Activated CD8-positive, alpha-beta T cell treated with anti-CD3 and anti-CD28 coated beads, Interleukin-2, amount 10 ng/mL, durations not matched to agents 7 days and 5 days (primary cell): ENCODE measurements at places on chromosomes 6 and 20. TPM values are rescaled to one million over a fixed set of nuclear protein-coding genes. Genes with fewer than 3 reads are reported as not detected.

RAD21L1 gene
- 0.18 TPM for total RNA-seq

TRERF1 gene
- 11.3 TPM for total RNA-seq

SLC22A3 gene
- total RNA-seq = not detected

CDSN gene
- total RNA-seq = not detected

PAX1 gene
- total RNA-seq = not detected

SPTLC3 gene
- 0.05 TPM for total RNA-seq

BFSP1 gene
- total RNA-seq = 0.55 TPM

- DNase-seq = no peak
- H3K27me3 ChIP-seq = no peaks in the 10 kb centered on the region
- no peaks in the 10 kb centered on the region for H3K4me1 ChIP-seq
These were observed 42.5 kb downstream of the SYNE1 start for GRCh38 chr6:152594701-152595100.

- no peaks in the 10 kb centered on the region for H3K4me1 ChIP-seq
- H3K4me3 ChIP-seq = no peak overlapping the region
- no peak for DNase-seq
- H3K36me3 ChIP-seq = no peaks in the 10 kb centered on the region
- peaks cover 3% of the 10 kb centered on the region for H3K27me3 ChIP-seq
- no peak overlapping the region for H3K27ac ChIP-seq
These were observed 305.5 kb downstream of the QKI start for GRCh38 chr6:163720005-163720404.

GRCh38 chr6:150266963-150267685 is 101.7 kb upstream of the IYD start:
- H3K4me1 ChIP-seq = peaks cover 12% of the 10 kb centered on the region
- H3K4me3 ChIP-seq = no peak overlapping the region
- no peak overlapping the region for H3K27ac ChIP-seq
- H3K36me3 ChIP-seq = peaks cover 3% of the 10 kb centered on the region
- H3K27me3 ChIP-seq = no peaks in the 10 kb centered on the region

GRCh38 chr20:1777476-1777820 is 117.8 kb upstream of the SIRPA start:
- no peak for DNase-seq
- peak overlapping the region; percentile 77 for H3K4me3 ChIP-seq
- peaks cover 13% of the 10 kb centered on the region for H3K27me3 ChIP-seq
- H3K27ac ChIP-seq = no peak overlapping the region
- peaks cover 12% of the 10 kb centered on the region for H3K4me1 ChIP-seq
- H3K36me3 ChIP-seq = no peaks in the 10 kb centered on the region

DNA sequence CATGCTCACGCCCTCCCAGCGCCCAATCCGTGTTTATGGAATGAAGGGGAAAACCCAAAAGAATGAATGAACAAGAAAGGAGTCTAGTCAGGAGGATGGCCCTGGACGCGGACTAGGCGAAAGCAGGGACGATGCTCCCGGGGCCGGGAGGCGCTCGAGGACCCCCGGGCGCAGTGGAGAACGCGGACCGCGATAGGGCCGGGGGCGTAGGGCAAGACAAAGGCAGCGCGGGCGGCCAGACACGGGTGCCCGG is 758 bp downstream of the GCLC start:
- H3K4me1 ChIP-seq = peaks cover 46% of the 10 kb centered on the region
- H3K27me3 ChIP-seq = peaks cover 17% of the 10 kb centered on the region
- H3K4me3 ChIP-seq = peak overlapping the region; percentile 86

- no peaks in the 10 kb centered on the region for H3K36me3 ChIP-seq
- no peak for DNase-seq
- no peaks in the 10 kb centered on the region for H3K4me1 ChIP-seq
These were observed 512.7 kb upstream of the JAG1 start for GRCh38 chr20:11186301-11187008.

DNA sequence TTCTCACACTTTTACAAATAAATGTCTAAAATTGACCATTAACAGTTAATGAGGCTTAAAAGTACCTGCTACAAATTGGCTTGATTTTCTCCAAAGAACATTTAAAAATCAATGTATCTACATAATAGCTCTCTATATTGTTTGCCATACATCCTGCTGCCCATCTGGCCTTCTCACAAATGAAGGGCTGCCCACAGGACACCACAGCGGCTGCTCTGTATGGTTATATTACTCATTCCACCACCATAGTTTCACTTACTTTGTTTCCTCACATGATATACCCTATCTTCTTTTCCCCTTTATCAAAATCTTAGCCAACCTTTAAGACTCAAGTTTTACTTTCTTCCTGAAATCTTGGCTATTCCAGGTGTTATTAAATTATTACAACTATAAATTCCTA is 407.7 kb upstream of the HTR1E start:
- H3K4me1 ChIP-seq = no peaks in the 10 kb centered on the region
- H3K27ac ChIP-seq = no peak overlapping the region
- no peak for DNase-seq
- no peaks in the 10 kb centered on the region for H3K27me3 ChIP-seq

DNA sequence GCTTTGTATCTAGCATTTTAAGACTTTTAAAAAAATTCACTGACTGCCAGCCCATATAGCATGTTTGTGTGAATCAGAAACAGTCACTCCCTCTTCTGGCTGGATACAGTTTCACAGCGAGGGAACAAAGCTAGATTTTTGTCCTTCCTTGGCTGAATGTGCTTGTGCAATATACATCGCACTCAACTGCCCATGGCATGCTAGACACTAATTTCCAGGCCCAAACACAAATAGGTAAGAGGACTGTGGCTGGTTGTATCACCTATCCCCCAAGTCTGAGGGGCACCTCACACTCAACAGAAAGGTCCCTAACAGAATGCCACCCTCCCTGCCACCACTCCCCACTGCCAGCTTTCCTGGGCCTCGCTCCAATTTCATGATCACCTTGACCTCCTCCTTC is 16.2 kb upstream of the BLCAP start:
- H3K27me3 ChIP-seq = peaks cover 6% of the 10 kb centered on the region
- no peak overlapping the region for H3K4me3 ChIP-seq
- no peaks in the 10 kb centered on the region for H3K36me3 ChIP-seq
- H3K4me1 ChIP-seq = no peaks in the 10 kb centered on the region
- DNase-seq = no peak

DNA sequence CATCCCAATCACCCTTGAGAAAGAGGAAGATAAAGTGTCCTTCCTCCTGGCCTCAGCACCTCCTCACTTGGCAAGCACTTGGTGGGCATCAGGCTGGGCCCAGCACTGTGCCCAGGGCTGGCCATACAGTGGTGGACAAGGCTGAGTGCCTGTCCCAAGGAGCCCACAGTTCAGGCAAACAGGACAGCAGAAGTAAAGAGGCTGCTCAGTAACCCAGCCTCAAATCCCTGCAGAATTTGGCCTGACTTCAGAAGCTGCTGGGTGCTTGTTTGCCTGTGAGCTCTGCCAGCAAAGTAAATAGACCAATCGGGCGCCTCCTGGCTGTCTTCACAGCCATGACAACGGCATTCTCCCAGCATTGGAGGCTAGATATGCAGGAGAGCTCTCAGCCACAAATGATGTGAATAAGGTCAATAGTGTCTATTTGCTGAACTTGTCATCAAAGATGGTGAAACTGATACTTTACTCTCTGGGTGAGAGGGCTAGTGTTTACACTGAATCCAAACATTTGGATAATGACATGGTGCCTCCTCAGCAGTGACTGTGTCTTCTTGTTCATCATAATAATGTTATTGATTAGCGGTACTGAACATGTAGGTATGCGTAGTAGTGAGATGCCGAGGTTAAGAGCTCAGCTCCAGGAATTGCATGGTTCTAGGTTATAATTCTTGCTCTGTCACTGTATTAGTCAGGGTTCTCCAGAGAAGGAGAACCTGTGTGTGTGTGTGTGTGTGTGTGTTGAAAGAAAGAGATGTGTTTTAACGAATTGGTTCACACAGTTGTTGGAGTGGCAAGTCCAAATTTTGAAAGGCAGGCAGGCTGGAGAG is 36.9 kb upstream of the FANCE start:
- peaks cover 71% of the 10 kb centered on the region for H3K36me3 ChIP-seq
- H3K27me3 ChIP-seq = no peaks in the 10 kb centered on the region
- peaks cover 84% of the 10 kb centered on the region for H3K4me1 ChIP-seq
- peak; percentile 34 for DNase-seq
- H3K4me3 ChIP-seq = no peak overlapping the region

DNA sequence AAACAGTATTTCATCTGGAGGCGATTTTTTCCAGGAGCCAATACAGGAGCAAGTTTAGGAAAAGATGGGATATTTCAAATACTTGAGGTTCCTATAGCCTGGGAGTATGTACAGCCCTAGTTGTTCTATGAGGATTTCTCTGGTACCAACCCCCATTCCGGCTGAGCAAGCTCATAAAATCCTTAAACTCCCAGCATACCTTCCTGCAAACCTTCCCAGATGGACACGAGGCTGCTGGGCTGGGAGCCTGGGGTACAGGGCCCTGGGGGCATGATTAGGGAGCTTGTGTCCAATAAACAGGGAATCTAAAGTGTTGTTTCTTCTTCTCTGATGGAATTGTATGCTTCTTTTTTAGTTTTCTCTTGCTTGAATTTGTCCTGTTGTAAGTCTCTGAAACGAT is 1.5 kb downstream of the PRRC2A start:
- peak overlapping the region; percentile 95 for H3K27ac ChIP-seq
- H3K27me3 ChIP-seq = no peaks in the 10 kb centered on the region
- no peak for DNase-seq

GRCh38 chr6:62974452-62974851 is 236.8 kb upstream of the FKBP1C start:
- no peak for DNase-seq
- no peak overlapping the region for H3K27ac ChIP-seq
- no peaks in the 10 kb centered on the region for H3K36me3 ChIP-seq

GRCh38 chr6:106747139-106747538 is 117.8 kb downstream of the QRSL1 start:
- H3K4me1 ChIP-seq = no peaks in the 10 kb centered on the region
- H3K4me3 ChIP-seq = no peak overlapping the region
- no peaks in the 10 kb centered on the region for H3K36me3 ChIP-seq

DNA sequence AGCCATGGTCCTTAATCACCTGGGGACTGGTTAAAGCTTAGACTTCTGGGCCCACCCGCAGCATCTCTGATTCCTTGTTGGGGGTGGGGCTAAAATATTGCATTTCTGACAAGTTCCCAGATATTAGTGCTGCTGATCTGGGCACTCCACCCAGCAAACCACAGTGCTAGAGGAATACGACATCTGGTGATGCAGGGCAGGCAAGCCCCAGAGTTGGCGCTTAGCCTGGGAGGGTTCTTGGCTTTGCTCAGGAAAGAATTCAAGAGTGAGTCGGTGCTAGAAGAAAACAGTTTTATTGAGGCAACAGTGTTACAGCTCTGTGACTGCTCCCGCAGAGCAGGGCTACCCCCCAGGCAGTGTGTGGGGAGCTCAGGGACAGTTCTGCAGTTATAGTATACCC is 210.7 kb downstream of the TFAP2C start:
- H3K27me3 ChIP-seq = no peaks in the 10 kb centered on the region
- H3K4me1 ChIP-seq = no peaks in the 10 kb centered on the region
- no peak overlapping the region for H3K4me3 ChIP-seq
- H3K36me3 ChIP-seq = no peaks in the 10 kb centered on the region
- no peak overlapping the region for H3K27ac ChIP-seq

DNA sequence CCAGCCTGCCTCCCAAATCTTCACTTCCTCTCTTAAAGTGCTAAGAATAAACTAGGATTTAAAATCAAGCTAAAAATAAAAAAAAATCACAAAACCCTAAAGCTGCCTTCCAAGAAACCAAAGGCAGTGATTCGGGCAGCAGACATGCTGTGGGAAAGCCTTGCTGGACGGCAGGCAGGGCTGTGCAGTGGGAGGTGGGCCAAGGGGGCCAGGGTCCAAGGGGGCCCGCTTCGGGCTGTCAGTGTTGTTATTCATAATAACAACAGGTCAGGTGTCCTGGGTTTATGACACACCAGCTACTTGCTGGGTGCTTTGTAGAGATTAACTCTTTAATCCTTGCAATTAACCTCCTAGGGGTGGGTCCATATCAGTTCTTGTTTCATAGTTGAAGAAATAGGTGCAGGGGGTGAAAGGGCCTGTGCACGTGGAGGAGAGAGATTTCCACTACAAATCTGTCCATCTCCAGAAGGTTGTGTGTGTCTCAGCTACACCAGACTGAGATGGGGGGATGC is 40.4 kb downstream of the CD40 start:
- H3K27me3 ChIP-seq = peaks cover 6% of the 10 kb centered on the region
- no peak overlapping the region for H3K4me3 ChIP-seq
- no peak overlapping the region for H3K27ac ChIP-seq
- DNase-seq = no peak

DNA sequence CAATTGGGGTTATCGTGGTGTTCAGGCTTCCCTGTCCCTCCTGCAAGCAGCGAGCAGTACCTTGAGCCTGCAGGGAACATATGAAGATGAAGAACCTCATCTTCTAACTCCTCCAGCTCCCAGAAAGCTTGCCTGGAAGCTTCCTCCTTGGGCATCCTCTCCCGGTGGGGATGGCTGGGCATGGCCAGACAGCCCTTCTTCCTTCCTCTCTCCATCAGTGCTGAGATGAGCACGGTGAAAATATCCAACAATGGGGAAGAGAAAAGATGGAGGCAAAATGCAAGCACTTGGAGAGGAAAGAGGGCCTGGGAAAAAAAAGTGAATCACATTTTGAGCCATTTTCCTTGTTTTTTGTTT is 107.7 kb upstream of the FOXA2 start:
- H3K4me1 ChIP-seq = no peaks in the 10 kb centered on the region
- no peaks in the 10 kb centered on the region for H3K36me3 ChIP-seq
- H3K27me3 ChIP-seq = no peaks in the 10 kb centered on the region
- no peak for DNase-seq
- no peak overlapping the region for H3K27ac ChIP-seq

DNA sequence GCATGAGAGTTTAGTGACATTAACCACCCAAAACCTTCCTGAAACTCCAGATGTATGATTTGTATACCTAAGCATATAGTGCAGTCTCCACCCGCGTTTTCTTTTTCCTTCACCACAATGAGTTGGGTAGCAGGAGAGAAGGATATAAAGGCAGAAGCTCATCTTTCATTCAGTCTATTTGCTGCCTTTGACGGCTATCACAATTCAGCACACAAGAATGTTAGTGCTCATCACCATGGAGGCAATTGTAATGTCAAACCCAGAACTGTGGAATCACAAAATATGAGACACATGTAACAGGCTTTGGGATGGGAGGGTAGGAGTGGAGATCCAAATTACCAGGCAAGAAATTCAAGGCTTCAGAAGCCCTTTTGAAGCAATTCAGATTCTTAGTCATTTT is 17.6 kb downstream of the ZHX3 start:
- no peak overlapping the region for H3K4me3 ChIP-seq
- DNase-seq = no peak
- no peaks in the 10 kb centered on the region for H3K27me3 ChIP-seq
- H3K27ac ChIP-seq = no peak overlapping the region
- H3K4me1 ChIP-seq = no peaks in the 10 kb centered on the region

GRCh38 chr6:121666814-121667213 is 231.4 kb downstream of the GJA1 start:
- no peak for DNase-seq
- H3K27me3 ChIP-seq = no peaks in the 10 kb centered on the region
- H3K27ac ChIP-seq = no peak overlapping the region
- H3K4me3 ChIP-seq = no peak overlapping the region
- no peaks in the 10 kb centered on the region for H3K36me3 ChIP-seq

DNA sequence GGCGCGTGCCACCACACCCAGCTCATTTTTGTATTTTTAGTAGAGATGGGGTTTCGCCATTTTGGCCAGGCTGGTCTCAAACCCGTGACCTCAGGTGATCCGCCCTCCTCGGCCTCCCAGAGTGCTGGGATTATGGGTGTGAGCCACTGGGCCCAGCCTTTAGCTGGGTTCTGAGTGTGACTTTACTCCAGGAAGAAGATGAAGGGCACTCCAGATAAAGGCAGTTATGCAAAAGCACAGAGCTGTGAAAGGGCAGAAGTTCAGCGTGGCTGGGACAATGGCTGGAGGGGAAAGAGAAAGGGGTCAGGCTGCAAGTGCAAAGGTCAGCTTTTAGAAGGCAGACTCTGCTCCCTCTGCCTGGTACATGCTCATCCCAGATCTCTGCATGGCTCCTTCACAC is 39.7 kb downstream of the MAP3K5 start:
- H3K27me3 ChIP-seq = peaks cover 2% of the 10 kb centered on the region
- H3K4me1 ChIP-seq = peaks cover 82% of the 10 kb centered on the region
- H3K27ac ChIP-seq = peak overlapping the region; percentile 89
- H3K4me3 ChIP-seq = peak overlapping the region; percentile 56
- H3K36me3 ChIP-seq = peaks cover 30% of the 10 kb centered on the region
